ENCODE measurements at places on chromosomes 3 and 15. TPM values are rescaled to one million over a fixed set of nuclear protein-coding genes. Genes with fewer than 3 reads are reported as not detected.
A peak's percentile ranks its signal among the peaks of the same experiment; 100 is the strongest.

DNA sequence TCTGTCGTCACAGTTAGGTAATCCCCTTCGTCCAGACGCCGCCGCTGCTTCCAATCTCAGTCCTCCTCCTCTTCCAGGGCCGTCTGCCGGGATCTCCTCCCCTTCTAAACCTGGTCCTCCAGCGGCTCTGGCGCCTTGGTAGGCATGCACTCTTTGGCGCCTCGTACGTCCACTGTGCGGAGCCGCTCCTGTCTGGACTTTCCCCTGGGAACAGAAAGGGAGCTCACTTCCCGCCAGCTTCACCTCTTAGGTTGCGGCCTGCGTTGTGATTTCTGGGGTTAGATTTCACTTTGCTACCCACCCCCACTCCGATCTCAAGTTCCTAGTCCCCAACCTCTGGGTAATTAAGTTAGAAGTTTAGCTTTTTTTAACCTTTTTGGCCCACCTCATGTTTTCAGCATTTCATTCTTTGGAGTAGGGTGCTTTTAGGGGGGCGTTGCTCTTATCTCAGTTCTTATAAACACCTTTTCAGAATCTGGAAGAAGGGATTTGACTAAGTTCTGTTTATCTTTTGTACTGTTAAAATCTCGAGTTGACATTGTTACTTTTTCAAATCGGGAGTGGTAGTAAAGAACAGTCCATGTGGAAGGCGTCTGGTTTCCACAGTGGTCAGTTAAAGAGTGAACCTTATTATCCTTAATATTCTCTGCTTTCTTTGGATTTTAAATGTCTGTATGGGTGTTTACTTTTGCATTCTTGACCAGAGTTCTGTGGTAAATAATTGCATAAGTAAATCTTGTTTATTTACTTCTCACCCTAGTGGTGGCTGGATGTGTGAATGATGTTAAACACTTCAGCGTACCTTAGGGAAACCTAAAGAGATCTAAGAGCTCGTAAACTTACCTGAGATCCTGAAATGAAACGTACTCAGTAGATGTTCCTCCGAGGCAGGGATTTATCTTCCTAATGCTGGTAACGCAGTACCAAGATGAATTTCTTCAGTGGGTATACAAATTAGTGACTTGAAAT, 611 bp downstream of the CTDSPL2 start:
- DNase-seq: peak; percentile 14

DNA sequence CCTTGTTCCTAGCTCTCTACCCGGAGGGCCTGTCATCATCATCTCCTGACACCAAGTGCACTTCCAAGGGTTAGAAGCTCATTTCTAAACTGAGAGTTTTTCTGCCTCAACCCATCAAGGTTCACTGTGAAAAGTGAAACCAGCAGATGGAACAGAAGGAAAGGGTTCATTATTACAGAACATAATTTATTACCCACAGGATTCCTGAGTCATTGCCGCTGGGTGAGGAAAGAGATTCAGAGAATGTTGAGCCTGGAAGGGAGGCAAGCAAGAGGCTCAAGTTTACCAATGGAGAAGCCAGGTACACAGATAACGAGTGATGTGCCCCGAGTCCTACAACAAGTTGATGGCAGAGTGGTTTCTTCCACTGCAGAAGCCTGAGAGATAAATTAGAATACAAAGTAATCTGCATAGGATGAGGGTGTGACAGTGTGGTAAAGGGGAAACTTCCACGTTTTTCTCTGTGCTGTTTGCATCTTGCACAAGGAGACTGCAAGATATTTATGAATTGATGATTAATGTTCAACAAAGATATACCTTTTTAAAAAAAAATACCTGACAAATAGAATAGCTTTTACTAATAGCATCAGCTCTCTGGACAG, 80.5 kb upstream of the SETMAR start:
- no peak for DNase-seq

Gene UCN2
- 0.25 TPM for polyA plus RNA-seq

DNA sequence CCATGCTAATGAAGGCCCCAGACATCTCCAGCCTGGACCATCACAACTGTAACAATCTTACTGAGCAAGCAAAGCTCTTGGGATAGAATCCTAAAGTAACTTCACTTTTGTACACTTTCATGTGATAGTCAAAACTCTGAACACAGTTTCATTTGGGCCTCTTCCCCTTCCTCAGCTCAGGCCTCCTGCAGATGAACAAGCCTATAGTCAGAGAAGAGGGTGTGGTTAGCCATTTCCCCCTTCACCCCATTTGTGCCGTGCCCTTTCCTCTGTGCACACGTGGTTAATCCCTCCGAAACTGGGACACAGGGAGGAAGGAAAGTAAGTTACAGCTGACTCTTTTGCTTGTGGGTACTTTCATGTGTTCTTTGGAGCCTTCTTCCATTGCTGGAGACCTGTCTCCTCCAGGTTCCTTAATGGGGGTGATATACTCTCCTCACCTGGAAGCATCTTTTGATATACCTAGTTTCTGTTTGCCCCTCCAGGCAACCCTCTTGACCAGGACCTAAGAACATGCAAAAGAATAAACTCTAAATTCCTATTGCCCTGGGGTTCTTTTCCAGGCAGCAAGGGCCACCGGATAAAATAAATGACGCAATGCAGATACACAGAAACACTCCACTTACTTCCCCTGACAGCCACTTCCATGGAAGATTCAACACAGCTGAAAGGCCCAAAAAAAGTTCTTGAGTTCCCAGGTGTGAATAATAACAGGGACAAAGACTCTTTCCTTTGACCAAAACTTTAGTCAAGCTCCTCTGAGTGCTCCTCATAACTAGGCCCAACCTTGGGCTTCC, 29.6 kb upstream of the CSTA start:
- DNase-seq: no peak

DNA sequence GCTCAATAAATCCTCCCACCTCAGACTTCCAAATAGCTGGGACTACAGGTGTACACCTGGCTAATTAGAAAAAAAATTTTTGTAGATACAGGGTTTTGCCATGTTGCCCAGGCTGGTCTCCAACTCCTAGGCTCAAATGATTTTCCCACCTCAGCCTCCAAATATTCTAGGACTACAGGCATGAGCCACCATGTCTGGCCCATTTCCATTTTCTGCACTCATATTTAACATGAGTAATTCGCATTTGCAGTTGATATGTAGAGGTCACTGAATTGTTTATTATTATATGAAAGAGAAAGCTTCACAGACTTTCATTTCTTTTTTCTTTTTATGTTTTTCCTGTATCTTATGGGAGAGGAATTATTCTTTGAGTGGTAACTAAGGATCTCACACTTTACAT, 492.7 kb downstream of the CNTN3 start:
- DNase-seq: no peak

- DNase-seq: no peak
Measured at GRCh38 chr15:44836094-44836493, 99.8 kb downstream of the TRIM69 start.

DNA sequence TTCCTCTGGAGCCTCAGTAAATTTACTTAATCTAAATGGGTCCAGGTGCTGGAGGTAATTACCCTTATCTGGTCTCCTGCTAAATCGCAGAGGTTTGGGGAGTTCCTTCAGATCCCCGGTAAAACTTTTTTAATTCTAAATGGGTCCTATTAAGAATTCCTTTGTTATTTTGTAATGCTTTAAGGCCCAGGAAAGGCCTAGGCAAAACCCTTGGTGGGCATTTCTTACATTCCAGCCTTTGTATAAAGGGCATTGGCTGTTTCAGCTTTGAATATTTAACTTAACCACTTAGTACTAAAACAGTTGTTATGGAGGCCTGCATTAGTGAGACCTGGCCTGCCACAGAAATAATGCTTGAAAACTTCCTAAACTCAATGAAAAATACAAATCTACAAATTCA, 14.9 kb upstream of the ZNF662 start:
- no peak for DNase-seq

DNA sequence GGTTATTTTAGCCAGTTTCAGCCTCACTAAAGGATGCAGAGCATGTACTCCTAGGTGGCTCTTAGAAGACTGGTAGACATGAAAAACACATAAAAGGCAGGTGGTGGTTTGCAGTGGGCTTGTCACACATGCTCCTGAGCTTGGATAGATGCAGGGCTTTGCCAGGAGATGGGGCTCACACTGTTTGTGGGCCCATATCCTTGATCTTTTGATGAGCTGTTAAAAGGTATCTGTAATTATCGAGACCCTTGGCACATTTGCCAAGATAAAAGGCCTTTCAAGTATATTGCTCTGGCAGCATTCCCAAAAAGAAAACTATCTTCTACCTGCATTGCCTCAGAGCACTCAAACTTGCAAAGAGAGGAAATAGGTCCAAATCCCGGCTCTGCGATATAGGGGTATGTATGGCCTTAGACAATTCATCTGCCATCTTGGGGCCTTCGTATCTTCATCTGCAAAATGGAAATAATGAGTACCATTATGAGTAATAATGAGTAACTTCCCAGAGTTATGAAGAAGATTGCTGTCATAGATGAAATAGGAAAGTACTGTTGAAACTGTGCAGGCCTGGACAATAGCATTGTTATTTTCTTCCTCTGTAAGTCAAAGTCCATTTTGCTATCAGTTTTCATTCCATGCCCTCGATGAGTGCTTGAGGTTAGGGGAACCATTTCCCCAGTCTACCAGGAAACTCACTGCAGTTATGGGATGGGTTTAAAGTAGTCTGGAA, 172.7 kb downstream of the SYNPR start:
- DNase-seq: no peak

DNA sequence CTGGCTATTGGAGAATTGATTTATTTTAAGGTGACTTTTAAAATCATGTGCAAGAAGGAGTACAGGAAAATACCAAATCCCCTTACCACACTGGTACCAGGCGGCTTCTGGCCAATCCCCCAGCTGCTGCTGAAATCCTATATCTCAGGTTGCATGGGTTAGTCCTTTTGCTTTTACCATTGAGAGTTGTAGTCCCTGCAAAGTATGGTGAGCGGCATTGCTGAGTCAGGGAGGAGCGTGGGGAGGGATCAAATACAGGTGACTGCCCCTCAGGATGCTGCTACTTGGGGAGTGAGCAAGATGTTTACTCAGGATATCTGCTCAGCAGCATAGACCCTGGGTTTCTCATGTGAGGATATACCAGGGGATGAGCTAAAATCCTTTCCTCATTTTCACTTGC, 131.9 kb upstream of the STAC start:
- DNase-seq: no peak

Gene GOLGA6L10
- polyA plus RNA-seq: 3.5 TPM

- no peak for DNase-seq
Measured at GRCh38 chr3:190446573-190447279, 3.0 kb downstream of the TMEM207 start.

Gene PLSCR4
- 15.7 TPM for polyA plus RNA-seq

Gene GOLGA6L9
- 5.9 TPM for polyA plus RNA-seq

Gene RARRES1
- 11.3 TPM for polyA plus RNA-seq

DNA sequence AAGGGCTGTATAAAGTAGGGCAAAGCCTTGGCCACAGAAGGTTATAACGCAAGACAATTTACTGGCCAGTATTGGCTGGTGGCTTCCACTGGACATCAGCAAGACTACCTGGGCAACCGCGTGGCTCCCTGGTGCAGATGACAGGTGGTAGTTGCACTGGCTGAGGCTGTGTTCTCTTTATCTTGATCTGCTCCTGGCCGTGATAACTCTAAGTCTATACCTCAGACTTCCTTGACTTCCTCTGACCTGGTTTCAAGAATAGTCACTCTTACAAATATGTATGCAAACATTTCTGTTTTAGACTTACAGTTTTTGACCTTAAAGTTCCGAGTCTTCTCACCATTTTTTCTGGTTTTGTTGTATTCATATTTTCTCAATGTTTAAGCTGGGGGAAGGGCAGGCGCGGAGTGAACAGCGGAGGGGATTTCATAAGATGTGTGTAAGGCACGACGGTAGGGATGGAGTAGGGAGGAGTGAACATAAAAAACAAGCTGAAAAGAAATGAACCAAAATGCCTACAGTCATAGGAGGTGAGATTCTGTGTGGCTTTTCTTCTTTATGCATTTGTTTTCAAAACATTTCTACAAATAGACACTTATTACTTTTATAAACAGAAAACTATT, 15.2 kb upstream of the TMEM212 start:
- no peak for DNase-seq

DNA sequence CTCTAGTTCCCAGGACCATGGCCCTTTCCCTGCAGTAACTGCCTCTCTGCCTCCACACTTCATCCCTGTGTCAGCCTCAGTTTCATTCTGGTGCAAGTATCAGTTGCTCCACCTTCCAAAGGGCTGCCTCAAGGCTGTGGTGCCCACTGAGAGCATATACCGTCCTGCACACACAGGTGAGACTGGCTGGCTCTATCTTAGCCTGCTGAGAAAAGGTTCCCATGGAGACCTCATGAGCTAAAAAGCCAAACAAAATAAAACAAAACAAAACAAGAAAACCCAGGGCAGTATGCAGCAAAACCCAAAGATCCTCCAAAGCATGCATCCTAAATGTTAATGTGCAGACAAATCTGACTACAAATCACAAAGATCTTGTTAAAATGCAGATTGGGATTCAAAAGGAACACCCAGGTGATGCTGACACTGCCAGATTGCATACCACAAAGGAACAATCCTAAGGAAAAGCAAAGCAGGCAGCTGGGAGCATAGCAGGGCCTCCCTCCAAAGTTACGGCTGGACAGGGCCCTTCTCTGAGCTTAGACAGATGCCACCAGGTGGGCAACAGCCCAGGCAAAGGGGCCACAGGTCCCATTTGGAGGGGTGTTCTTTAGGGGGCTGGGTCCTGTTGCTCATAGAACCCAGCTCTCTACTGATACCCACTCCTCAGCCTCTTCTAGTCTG, 76.3 kb upstream of the SLCO2A1 start:
- no peak for DNase-seq

DNA sequence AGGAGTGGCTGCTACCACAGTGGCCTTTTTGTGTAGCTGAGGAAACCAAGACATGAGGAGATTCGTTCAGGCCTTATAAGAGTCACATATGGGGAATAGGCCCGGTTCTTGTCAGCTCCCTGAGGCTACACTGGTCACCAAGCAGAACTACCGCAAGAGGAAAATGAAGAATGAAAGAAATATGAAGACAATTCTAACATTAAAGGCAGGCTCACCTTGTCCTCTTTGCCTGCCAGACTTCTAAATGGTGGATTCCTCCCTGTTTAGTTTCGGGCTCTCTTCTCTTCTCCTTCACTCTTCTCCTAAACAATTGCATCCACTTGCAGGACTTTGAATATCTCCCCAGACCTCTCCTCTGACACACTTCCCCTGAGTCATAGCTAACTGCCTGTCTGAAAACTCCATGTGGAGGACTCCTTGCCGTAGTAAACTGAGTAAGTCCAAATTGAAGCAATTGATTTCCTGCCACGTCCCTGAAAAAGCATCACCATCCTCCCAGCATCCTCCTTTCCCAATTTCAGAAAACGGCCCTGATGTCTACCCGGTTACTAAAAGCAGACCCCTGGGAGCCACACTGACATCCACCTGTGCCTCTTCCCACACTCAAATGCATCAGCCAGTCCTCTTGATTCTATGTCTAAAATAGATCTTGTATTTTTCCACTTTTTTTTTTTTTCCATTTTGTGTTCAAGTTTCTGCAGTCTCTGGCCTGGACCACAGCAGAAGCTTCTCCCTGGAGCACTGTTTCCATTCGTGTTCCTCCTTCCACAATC, 30.3 kb upstream of the VEPH1 start:
- DNase-seq: no peak

- no peak for DNase-seq
Measured at GRCh38 chr3:186185194-186185787, 76.4 kb upstream of the ETV5 start.

Gene MESD
- polyA plus RNA-seq: 43.9 TPM

- no peak for DNase-seq
Measured at GRCh38 chr3:156264771-156265170, 144.4 kb downstream of the KCNAB1 start.

GRCh38 chr3:26229801-26230200, 392.8 kb upstream of the LRRC3B start:
- DNase-seq: no peak

Measured in right renal cortex interstitium (tissue), 3 donors.